HCT116 (cell line): ENCODE measurements at places on chromosomes 7 and 10. TPM values are rescaled to one million over a fixed set of nuclear protein-coding genes. Genes with fewer than 3 reads are reported as not detected.

Gene VIPR2
- 0.10 TPM for total RNA-seq

Gene LIPF
- total RNA-seq: not detected

Gene HABP2
- total RNA-seq: 0.20 TPM

DNA sequence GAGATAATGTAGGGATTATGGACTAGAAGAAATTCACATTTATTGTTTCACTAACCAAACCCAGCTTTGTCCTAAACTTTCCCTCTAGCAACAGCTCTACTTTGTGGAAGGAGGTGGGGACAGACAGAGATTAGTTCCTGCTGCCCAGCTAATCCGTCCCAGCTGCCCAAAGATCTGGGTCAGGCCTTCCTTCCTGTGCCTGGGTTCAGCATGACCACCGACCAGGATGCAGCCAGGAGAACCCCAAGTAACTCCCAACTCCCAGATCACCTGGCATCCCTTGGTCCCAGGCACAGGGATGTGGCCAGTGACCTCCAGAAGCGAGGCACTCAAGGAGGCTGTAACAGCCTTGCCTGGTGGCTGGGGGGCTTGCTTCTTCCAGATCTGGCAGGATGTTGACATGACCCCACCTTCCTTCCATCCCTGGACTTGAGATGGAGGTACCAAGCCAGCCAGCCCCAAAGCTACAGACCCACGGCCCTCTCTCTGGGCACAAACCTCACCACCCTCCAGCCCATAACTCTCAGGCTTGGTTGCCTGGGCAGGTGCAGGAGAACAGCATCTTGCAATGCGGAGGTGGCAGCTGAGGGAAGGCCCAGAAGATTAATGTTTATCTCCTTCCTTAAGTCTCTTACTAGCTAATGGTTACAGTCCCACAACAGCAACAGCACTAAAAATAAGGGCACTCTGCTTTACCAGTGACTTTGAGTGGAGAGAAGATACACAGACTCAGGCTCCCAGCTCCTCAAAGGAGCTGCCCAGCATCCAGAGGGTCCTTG lies 11.1 kb downstream of the CAMK2G start:
- no peak for DNase-seq

GRCh38 chr10:18279173-18279572 lies 138.9 kb downstream of the CACNB2 start:
- no peak for DNase-seq

- no peak for DNase-seq
Measured at GRCh38 chr7:54546081-54546985, 4.2 kb downstream of the VSTM2A start.
